ENCODE measurements at places on chromosomes 1 and 21.

DNA sequence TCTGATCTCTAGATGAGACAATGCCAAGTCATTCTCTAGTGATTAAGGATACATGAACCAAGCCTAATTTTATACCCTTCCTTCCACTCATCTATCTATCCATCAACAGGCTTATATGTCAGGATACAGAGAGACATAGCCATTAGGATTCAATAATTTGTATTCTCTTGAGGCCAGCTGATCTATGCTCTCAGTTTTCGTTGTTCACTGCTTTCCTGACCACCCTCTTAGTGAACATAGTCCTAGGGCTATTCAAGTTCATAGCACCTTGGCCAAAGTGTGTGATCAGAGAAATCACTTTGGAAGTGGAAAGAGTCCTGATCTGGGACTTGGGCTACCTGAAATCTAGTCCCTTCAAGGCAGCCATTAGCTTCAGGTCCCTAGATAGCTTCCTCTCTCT lies 4.2 kb upstream of the KPRP start:
- DNase-seq = no peak

- DNase-seq = peak; percentile 34
Measured at GRCh38 chr1:245901037-245901436, 606.0 kb downstream of the SMYD3 start.

GRCh38 chr1:63068626-63069025 lies 253.7 kb upstream of the FOXD3 start:
- no peak for DNase-seq

- no peak for DNase-seq
Measured at GRCh38 chr1:171566467-171566866, 55.6 kb upstream of the MYOCOS start.

- peak; percentile 26 for DNase-seq
Measured at GRCh38 chr1:186187601-186188000, 187.5 kb downstream of the TPR start.

GRCh38 chr21:26842974-26843932 lies 2.0 kb downstream of the ADAMTS1 start:
- no peak for DNase-seq

DNA sequence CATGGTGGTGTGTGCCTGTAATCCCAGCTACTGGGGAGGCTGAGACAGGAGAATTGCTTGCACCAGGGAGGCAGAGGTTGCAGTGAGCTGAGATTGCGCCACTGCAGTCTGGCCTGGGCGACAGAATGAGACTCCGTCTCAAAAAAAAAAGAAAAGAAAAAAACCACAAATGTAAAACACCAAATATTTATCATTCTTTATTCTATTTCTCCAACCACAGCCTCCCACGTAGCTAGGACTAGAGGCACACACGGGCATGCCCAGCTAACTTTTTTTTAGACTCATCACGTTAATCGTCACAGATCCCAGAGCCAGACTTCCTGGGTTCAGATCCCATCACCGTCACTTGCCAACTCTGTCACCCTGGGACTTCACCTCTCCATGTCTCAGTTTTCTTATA lies 13.5 kb downstream of the DNAJC16 start:
- DNase-seq = no peak

GRCh38 chr21:41235201-41235600 lies 67.2 kb downstream of the BACE2 start:
- DNase-seq = no peak

GRCh38 chr1:58781541-58782177 lies 2.2 kb downstream of the JUN start:
- peak; percentile 73 for DNase-seq

- no peak for DNase-seq
Measured at GRCh38 chr1:55382806-55383305, 167.7 kb upstream of the USP24 start.

DNA sequence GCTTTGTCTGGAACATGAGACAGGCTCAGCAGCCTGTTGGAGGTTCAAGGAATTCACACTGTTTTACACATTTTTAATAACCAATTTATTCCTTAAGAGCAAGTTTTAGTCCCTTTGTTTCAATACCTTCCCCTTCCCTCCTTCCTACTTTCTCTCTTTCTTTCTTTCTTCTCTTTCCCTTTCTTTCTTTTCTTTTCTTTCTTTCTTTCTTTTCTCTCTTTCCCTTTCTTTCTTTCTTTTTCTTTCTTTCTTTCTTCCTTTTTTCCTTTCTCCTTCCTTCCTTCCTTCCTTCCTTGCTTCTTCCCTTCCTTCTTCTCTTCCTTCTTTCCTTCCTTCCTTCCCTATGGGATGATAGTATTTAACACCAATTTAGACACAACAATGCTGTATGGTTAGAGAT lies 164.2 kb downstream of the CENPF start:
- no peak for DNase-seq

- no peak for DNase-seq
Measured at GRCh38 chr1:14426854-14427253, 171.6 kb upstream of the KAZN start.

GRCh38 chr1:64404202-64404601 lies 65.7 kb upstream of the CACHD1 start:
- DNase-seq = no peak

GRCh38 chr1:222865718-222866117 lies 50.9 kb downstream of the DISP1 start:
- no peak for DNase-seq

GRCh38 chr1:204885288-204885711 lies 14.6 kb downstream of the NFASC start:
- no peak for DNase-seq

GRCh38 chr1:9544926-9545325 lies 5.7 kb downstream of the SLC25A33 start:
- DNase-seq = no peak
